Stimulated activated CD4-positive, alpha-beta T cell treated with anti-CD3 and anti-CD28 coated beads, Interleukin-4, amount 100 ng/mL, for 4 hours (primary cell): ENCODE measurements at places on chromosomes 2 and 18.
A peak's percentile ranks its signal among the peaks of the same experiment; 100 is the strongest.

DNA sequence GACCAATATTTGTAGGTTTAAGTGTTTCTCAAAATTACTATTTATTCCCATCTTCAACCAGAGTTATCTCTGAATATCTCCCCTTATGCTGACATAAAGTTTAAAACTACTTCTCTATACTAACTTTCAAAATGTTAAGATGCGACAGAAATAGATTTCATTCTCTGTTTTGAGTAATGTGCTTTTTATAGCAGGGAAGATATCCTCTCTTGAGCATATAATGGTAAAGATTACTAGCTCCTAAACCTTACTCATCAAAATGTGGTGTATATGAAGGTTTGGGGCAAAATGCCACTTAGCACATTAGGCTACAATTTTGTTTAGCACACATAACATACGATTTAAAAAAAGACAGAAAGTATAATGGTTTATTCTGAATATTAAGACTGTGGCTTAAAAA lies 54.4 kb downstream of the CWC22 start:
- DNase-seq = no peak

DNA sequence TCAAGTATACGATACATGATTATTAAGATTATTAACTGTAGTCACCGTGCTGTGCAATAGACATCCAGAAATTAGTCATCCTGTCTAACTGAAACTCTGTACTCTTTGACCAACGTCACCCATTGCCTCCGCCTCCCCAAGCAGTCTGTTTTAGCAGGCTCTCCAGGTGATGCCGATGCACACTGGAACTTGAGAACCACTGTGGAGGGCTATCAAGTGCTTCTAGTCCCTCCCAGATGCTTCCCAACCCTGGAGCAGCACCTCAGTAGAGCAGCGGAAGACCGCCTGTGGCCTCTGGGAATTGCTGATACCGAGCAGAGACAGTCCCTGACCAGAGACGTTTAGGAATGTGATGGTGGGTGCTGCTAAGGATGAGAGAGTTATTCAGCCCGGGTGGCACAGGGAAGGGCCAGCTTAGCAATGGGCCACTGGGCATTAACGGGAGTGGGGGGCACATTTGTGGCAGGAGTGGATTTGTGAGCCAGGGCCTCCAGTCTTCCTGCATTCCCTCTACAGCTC lies 50.7 kb downstream of the LIPG start:
- no peak for DNase-seq

GRCh38 chr2:95345081-95345562 lies 48.0 kb downstream of the KCNIP3 start:
- no peak for DNase-seq

DNA sequence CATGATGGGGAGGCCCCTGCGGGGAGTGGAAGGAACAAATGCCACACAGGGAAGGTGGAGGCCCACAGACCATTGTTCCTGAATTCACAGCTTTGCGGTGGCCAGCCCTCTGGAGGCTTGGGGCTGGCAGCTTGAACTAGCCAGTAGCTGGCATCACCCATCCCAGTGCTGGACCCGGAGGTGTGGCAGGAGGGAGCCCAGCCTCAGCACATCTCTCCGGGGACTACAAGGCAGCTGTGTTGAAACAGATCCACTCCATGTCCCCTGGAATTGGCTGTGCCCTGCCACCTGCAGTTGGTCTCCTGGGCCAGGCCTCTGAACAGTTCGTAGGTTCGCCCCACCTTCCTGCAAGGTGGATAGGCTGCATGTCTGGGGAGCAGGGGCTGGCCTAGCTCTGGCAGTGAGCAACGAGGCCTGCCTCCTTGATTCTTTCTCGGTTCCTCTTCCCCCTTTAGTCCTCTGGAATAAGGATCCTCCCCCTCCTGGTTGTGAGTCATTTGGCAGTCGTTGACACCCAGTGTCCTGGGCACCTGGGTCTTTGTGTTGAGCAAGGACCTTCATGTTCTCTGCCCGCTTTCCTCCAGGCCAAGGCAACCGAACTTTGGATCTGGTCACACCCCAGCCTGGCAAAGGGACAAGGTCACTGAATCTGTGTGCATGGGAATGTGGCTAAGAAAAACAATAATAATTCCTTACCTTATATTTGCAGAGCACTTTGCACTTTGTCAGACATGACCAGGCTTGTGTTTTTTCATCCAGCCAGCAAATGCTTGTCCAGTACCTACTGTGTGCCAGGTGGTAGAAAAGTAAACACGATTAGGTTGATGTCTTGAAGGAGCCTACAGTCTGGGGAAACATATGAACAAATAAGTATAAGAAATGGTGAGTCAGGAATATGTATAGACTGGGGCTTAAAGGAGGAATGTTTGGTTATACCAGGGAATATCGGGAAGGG lies 55.0 kb upstream of the MCFD2 start:
- no peak for DNase-seq

- DNase-seq = no peak
These were observed 65.8 kb upstream of the RIOK3 start for GRCh38 chr18:23387265-23387664.

DNA sequence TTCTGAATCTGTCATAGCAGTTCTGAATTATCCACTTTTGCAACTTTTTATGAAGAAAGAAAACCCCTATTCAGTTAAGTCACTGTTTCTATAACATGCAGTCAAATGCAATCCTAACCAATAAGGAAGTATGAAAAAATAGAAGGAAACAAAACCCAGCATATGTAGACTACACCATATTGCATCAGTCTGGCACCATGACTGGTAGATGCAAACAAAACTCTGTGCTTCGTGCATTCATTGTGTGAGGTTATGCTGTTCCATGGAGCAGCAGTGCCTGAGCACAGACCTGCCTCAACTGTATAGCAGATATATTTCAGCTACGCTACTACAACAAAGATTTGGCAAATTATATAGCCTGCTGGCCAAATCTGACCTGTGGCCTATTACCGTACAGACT lies 325.5 kb downstream of the LRP1B start:
- DNase-seq = no peak

DNA sequence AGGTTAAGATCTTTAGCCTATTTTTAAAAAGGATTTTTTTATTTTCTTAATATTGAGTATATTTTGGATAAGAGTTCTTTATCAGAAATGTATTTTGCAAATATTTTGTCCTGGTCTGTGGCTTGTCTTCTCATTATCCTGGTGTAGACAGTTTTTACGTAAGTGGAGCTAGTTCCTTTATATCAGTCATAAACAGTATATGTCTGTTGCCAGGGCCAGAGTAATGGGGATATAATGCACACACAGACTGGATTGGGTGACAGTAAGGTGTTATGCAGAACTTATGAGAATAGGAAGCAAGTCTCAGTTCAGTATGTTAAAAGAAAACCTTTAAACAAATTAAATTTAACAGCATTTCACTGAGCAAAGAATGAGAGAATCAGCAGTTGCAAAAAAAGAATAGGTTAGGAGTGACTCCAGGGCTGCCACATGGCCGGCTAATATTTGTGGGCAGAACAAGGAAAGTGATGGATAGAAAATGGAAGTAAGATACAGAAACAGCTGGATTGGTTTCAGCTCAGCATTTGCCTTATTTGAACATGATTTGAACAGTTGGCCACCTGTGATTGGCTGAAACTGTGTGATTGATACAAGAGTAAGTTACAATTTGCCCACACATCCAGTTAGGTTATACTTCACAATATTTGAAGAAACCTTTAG lies 61.1 kb upstream of the ZNG1B start:
- DNase-seq = no peak

- no peak for DNase-seq
These were observed 1192.1 kb downstream of the DPP10 start for GRCh38 chr2:115634578-115634977.

DNA sequence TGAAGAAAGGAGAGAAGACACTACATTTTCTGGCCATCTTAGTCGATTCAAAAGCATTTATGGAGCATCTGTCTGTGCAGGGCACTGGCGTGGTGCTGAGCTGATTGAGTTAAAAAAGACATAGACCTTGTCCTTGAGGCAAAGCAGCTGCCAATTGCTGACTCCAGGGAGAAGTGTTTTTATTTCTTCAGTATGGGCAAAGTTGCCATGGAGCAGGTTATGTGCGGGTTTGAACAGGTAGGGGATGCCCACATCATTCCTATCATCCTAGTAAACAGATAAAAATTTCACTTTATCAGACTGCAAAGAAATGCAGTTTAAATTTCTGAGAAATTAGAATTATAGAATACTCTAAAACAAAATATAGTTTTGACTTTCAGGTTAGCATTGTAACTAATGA lies 125.8 kb downstream of the NUP35 start:
- no peak for DNase-seq

DNA sequence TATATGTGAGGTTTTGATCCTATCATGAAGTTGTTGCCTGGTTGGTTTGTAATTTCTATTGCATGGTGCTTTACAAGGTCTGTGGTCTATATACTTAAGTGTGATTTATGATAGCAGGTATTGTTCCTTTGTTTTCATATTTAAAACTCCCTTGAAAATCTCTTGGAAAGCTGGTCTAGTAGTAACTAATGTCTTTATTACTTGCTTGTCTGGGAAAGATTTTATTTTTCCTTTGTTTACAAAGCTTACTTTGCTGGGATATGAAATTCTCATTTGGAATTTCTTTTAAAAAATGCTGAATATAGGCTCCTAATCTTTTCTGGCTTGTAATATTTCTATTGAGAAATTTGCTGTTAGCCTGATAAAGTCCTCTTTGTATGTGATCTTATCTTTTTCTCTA lies 862.9 kb upstream of the NXPH2 start:
- no peak for DNase-seq

GRCh38 chr2:98388601-98389250 lies 42.5 kb downstream of the CNGA3 start:
- no peak for DNase-seq

DNA sequence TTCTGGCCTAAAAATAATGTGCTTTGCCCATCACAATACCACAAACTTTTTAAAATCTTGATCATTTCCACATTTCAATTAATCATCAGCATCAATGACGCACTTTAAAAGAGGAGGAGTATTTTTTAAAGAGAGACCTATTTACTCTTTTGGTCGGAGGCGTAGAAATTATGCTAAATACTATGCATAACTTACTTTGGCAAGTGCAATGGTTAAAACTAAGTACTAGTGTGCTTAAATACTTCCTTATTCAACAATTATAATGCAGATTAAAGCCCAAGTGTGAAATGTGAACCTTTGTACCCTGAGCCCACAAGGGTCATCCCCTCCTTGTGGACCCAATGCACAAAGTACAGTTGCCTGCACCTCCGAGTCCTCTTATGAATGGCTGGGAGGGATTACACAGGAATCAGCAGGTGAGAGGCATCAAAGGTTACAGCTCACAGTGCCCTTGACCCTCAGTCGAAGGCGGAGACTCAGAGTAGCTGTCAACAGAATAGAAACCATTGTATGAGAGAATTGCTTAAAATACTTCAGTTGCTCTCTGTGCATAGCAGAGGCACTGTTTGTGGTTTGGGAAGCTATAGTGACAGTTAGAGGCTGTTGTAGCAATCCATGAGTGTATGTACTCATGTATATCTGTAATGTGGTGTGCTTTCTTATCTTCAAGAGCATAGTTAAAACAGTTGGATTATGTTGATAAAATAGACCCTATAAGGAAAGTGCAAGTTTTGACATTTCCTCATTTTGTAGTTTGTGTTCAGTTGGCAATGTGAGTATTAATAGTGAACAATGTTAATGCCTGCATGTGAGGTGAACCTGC lies 151.7 kb upstream of the ITGA4 start:
- DNase-seq = peak; percentile 16

DNA sequence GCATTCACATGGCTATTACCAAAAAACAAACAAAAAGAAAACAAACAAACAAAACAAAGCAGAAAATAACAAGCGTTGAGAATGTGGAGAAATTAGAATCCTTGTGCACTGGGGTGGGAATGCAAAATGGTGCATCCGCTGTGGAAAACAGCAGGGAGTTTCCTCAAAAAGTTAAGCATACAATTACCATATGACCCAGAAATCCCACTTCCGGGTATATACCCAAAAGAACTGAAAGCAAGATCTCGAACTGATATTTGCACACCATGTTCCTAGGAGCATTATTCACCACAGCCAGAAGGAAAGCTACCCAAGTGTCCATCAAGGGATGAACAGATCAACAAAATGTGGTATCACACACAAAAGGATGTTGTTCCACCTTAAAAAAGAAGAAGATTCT lies 17.9 kb upstream of the TEX51 start:
- no peak for DNase-seq

DNA sequence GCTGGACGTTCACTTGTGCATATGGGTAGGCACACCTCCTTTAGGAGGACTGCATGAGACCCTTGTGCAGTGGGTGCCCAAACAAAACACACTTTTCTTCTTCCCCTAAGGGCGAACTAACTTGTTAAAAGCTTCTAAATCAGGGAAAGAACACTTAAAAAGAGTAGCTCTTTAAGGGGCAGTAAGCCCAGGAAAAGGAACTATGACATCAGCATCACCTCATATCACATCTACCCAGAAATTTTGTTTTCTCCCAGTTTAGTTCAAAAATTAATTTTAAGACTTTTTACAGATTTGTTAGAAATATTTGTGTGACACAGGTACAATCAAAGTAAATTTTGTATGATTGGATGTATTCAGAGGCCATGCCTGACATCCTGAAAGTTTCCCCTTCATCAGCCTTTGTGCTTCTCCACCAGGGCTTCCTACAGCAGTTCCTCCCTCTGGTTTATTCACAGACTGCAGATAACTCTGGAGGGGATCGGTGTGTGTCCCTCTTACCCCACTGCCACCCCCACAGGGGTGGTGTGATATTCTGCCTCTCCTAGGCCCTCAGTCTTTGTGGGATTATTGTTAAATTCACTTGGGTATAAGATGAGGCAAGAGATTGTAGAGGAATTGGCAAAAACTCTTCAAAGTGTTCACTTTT lies 27.6 kb downstream of the BCL2L11 start:
- DNase-seq = no peak

DNA sequence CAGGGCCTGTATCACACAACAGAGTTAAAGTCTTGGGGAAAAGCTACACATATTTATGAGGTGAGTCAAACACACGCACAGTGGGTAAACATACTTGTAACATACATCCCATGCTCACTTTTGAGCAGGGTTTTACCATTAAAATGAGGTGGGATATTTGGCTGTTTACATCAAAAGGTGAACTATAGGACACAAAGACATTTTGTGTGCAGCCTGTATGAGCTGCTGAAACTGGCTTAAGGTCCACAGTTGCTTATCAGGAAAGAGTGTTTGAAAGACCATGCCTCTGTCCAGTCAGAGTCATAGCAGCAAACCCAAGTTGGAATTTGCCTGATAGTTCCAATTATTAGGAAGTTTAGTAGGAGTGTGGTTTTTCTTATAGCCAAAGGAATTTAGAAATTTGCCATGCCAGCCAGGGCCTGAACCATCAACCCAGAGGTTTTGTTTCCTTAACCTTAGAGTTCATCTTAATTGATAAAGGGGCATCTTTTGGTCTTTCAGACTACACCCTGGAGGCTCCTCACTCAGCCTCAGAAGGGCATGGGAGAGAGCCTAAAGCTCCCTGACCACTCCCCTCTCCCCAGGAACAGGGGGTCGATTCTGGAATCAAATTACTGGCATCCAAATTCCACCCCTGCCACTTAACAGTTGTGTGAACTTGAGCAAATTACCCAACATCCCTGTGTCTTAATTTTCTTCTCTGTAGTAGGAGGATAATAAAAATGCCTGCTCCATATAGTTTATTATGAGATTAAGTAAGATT lies 29.9 kb upstream of the L3MBTL4 start:
- DNase-seq = no peak

- no peak for DNase-seq
These were observed 59.0 kb downstream of the MOGAT1 start for GRCh38 chr2:222730366-222730999.
